ENCODE measurements at places on chromosomes 4 and X. TPM values are rescaled to one million over a fixed set of nuclear protein-coding genes. Genes with fewer than 3 reads are reported as not detected.

The RHOXF2 gene
- not detected for total RNA-seq

The SPATA4 gene
- total RNA-seq = not detected

The IL21 gene
- total RNA-seq = not detected

The APELA gene
- 39.4 TPM for total RNA-seq

The IL2 gene
- total RNA-seq = not detected

The MECP2 gene
- 24.2 TPM for total RNA-seq

The BEX2 gene
- 45.4 TPM for total RNA-seq

The MAGEC1 gene
- total RNA-seq = not detected

The GABRQ gene
- total RNA-seq = 3.8 TPM

The PRSS12 gene
- total RNA-seq = 14.9 TPM

The SFRP2 gene
- total RNA-seq = 140 TPM
